ENCODE measurements at places on chromosomes 1 and 21. TPM values are rescaled to one million over a fixed set of nuclear protein-coding genes. Genes with fewer than 3 reads are reported as not detected.
A peak's percentile ranks its signal among the peaks of the same experiment; 100 is the strongest.

- no peaks in the 10 kb centered on the region for H3K36me3 ChIP-seq
- H3K4me1 ChIP-seq: peaks cover 12% of the 10 kb centered on the region
- H3K4me3 ChIP-seq: no peak overlapping the region
- H3K27me3 ChIP-seq: peaks cover 7% of the 10 kb centered on the region
- no peak for DNase-seq
Measured at GRCh38 chr1:67726224-67726623, 41.2 kb downstream of the GADD45A start.

GRCh38 chr1:65069011-65069565 is 78.9 kb upstream of the AK4 start:
- H3K4me3 ChIP-seq: peak overlapping the region; percentile 89
- DNase-seq: no peak
- H3K4me1 ChIP-seq: peaks cover 31% of the 10 kb centered on the region
- peak overlapping the region; percentile 97 for H3K27ac ChIP-seq

DNA sequence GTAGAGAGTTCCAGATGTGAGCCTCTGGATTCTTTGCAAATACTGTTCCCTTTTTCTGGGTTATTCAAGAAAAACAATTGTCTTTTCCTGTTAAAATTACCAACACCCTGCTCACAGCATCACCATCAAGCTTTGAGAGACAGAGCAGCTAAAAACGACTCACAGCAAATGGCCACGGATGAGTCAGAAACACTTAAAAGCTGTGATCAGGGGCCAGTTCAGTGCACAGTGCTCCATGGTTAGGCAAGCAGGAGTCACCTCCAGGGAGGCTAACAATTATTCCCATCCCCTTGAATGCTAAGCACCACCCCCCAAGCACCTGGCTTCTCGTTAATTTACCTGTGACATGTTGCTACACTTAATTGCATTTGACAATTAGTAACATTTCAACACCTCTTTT is 128.4 kb upstream of the CAMK1G start:
- no peak overlapping the region for H3K4me3 ChIP-seq
- peaks cover 4% of the 10 kb centered on the region for H3K4me1 ChIP-seq
- peaks cover 8% of the 10 kb centered on the region for H3K27me3 ChIP-seq
- H3K36me3 ChIP-seq: no peaks in the 10 kb centered on the region

DNA sequence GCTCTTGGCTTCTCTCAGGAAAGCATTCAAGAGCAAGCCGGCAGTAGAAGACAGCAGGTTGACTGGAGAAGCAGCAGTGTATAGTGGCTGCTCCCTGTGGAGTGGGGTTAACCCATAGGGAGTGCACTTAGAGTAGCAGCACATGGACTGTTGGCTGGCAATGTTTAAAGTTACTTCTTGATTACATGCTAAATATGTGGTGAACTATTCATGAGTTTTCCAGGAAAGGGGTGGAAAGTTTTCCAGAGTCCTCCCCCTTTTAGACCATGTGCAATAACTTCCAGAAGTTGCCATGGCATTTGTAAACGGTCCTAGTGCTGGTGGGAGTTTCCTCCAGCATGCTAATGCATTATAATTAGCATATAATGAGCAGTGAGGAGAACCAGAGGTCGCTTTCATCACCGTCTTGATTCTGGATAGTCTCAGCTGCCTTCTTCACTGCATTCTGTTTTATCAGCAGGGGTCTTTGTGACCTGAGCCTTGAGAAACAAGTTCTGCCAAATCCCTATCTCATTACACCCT is 131.8 kb downstream of the CCDC185 start:
- H3K4me3 ChIP-seq: no peak overlapping the region
- H3K27me3 ChIP-seq: peaks cover 3% of the 10 kb centered on the region

DNA sequence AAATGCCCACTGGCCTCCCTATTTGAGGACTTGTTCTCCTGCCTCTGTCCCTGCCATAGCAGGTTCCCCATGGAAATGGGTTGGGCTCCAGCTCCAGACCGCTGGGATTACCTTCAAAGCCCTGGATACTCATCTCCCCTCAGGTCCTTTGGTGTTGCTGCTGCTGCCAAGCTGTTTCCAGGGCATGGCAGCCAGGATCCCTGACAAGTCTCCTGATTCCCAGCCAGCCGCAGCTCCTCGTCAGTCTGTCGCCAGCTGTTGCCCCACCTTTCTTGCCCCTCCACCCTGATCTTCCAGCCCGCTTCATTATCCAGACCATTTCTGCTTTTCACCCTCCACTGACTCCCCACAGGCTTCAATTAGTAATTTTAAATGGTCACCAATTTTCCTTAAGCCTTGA is 68.3 kb upstream of the KCND3 start:
- no peak for DNase-seq
- H3K4me1 ChIP-seq: no peaks in the 10 kb centered on the region
- H3K36me3 ChIP-seq: no peaks in the 10 kb centered on the region
- H3K27me3 ChIP-seq: peaks cover 2% of the 10 kb centered on the region
- H3K27ac ChIP-seq: no peak overlapping the region
- no peak overlapping the region for H3K4me3 ChIP-seq

DNA sequence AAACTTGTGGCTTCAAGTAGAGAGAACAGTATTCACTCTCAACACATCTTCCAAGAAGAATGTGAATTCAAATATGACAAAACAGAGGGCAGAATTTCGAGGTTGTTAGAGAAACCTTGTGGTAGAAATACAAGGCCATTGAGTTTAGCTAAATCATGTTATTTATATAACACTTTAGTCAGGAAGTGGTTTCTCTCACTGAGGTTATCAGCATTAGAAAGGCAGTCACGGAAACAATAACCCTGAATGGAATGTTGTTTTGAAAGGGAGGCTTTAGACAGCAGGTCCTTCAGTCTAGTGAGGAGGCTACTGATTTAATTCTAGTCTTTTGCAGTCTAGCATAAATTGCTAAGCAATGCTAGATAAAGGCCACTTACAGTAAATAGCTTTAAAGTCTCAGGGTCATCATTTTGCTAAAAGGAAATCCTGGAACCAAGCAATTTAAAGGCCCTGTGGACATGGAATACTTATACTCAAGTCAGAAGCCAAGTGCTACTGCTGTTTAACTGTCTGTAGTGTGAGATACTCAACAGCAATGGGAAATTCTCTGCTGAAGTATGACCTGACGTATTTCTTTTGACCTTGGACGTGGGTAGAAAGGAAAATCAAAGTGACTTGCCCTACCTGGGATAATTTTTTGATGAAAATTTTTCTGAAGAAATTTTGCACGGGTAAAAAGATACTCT is 89.0 kb upstream of the CHODL start:
- H3K36me3 ChIP-seq: no peaks in the 10 kb centered on the region
- DNase-seq: no peak
- H3K4me3 ChIP-seq: no peak overlapping the region
- H3K4me1 ChIP-seq: peaks cover 3% of the 10 kb centered on the region
- H3K27me3 ChIP-seq: no peaks in the 10 kb centered on the region

KRTAP10-10 gene
- not detected for total RNA-seq

Measured in activated T-helper 2 cell treated with anti-CD3 and anti-CD28 coated beads, Interferon-gamma antibody, Interleukin-2, Interleukin-4, amounts not matched to agents 10 μg/mL and 5 μg/mL and 100 μg/mL, durations not matched to agents 14 hours and 24 hours and 36 hours (primary cell).